ENCODE measurements at places on chromosomes 12 and 14. TPM values are rescaled to one million over a fixed set of nuclear protein-coding genes. Genes with fewer than 3 reads are reported as not detected.

BIN2 gene
- 1.3 TPM for total RNA-seq

- no peak for DNase-seq
Observed at GRCh38 chr12:67475725-67476124, 172.8 kb upstream of the DYRK2 start.

CISTR gene
- total RNA-seq = not detected

DNA sequence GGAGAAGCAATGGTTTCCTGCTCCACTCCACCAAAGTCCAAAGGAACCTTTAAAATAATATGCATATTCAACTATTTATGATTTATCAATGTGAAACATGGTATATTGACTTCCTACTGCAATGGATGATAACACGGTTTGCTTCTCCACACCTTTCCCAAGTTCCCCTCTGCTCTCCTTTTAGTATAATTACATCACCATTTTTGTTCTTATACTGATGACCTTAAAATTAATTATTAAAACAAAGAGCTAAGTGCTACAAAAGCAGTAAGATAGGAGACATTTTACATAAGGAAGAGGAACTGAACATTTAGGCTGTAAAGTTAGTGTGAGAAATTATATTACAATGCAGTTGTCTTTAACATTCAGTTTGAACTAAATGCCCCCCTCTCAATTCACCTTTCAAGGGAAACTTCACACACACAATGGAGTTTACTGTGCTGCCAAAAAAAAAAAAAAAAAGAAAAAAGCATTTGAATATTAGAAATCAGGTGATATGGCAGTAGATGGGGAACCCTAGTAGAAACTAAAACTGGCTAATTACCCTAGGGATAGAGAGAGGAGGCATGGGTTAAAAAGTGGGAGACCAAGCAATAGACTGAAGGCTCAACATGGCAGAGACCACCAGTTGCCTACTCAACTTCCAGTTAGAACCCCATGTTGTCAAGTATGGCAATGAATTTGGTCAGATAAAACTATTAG, 37.1 kb upstream of the STK38L start:
- no peak for DNase-seq

- no peak for DNase-seq
Observed at GRCh38 chr12:47102845-47103651, 23.3 kb upstream of the AMIGO2 start.

- no peak for DNase-seq
Observed at GRCh38 chr12:70367258-70368141, 1.4 kb downstream of the KCNMB4 start.

LYZ gene
- 13.5 TPM for total RNA-seq

DNA sequence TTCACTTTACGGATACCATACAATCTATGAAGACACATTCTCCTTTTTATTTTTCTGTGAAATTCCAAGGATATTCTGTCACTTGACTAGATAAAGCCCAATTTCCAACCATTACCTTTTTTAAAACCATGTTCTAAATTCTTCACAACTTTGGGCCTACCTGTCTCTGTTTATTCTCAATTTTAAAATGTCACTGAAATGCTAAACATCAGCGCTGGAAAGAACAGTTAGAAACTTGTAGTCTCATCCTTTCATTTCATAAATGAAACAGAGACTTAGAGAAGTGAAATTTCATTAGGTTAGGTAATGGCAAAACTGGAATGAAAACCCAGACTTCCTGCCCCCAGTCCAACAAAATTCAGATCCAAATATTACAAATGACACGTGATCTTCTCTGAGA, 396.2 kb downstream of the CCDC91 start:
- DNase-seq = no peak

- no peak for DNase-seq
Observed at GRCh38 chr14:91752961-91753360, 21.1 kb upstream of the CATSPERB start.

DNA sequence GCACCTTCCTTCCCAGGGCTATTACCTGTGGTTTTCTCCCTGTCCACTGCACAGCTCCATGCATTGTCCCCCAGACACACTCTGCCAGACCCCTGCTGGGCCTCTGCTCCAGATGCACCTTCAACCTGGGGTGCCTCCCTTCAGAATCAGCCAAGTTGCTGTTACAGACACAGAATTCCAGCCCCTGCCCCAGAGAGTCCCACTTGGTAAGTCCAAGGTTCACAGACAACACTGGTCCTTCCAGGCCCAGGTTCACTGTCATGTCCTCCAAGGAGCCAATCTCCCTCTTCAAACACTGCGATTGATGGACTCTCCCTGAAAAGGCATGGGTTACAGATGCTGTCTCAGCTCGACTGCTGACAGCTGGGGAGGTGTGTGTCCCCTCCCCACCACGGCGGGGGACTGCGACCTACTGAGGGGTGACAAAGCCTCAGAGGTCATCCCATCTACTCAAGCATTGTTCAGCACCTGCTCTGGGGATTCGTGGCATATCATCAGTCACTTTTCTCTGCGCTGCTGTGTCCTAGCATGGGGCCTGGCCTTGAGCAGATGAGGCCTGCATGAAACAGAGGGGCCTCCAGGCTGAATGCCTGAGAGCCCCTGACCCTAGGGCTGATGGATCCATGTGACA, 24.3 kb downstream of the CALM1 start:
- no peak for DNase-seq

DNA sequence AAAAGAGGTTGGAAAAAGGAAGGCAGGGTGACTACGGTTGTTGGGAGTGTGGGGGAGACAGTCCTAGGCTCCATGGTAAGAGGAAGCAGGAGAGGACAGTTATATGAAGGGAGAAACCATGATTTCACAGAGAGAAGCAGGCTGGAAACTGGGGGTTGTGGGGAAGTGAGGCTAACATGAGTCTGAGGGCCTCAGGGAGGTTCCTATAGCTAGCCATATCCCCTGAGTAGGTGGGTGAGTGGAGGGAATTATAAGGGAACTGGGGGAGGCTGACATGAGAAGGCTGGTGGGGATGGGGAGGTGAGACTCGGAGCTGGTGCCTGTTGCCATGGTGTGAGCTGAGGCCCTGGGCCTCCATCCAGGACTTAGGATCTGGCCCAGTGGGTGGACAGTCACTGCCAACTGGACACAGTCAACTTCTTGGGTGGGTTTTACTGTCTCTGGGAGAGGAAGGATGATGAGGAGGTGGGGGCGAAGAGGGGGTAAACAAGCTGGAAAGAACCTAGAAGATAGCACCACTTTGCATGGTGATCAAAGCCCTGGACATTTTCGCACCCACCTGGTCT, 1.4 kb downstream of the RNASE13 start:
- DNase-seq = no peak

GRCh38 chr14:100424504-100425428, 101.6 kb downstream of the SLC25A47 start:
- no peak for DNase-seq

- DNase-seq = no peak
Observed at GRCh38 chr12:108732489-108733229, 1.3 kb upstream of the CORO1C start.

GRCh38 chr14:34179727-34180126, 228.9 kb upstream of the EGLN3 start:
- DNase-seq = no peak

GRCh38 chr14:65098586-65098985, 3.7 kb downstream of the MAX start:
- DNase-seq = no peak

DNA sequence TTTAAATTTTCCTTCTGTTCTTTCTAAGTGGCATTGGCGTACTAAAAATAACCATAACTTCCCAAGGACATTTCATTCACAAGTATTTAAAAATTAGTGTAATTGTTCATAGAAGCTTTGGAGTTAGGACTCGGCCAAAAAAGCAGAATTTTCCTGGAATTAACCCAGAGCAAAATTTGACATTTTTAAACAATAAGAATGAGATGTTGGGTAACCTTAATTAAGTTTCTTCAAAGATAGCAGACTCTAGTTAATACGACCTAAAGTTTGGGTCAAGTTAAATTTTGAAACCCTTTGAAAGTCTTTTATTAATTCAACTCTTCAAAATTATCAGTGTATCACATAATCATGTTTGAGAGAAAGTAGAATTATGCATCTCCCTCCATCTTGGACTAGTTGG, 118.3 kb downstream of the AKAP6 start:
- no peak for DNase-seq

ERBB3 gene
- 0.15 TPM for total RNA-seq

GRCh38 chr14:54317391-54317790, 79.4 kb upstream of the CDKN3 start:
- DNase-seq = no peak

- no peak for DNase-seq
Observed at GRCh38 chr14:38129705-38130104, 78.0 kb upstream of the SSTR1 start.

PLBD1 gene
- 3.0 TPM for total RNA-seq

DNA sequence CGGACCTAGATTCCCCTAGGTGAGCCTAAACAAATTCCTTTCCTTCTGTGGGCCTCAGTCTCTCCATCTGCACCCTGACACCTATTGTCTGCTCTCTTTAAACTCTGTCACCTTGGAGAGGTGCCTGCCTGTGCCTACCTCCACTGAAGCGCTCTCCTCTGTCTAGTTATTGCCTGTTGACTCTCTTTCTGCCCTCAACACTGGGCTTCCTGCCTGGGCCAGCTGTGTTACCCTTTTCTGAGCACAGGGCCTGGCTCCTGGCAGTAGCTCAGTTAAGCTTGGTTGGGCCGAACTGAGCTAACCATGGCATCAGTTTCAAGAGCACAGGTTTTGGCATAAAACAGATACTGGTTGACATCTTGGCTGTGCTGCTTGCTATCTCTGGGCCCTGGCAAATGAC, 43.5 kb downstream of the PRMT8 start:
- DNase-seq = no peak

DNA sequence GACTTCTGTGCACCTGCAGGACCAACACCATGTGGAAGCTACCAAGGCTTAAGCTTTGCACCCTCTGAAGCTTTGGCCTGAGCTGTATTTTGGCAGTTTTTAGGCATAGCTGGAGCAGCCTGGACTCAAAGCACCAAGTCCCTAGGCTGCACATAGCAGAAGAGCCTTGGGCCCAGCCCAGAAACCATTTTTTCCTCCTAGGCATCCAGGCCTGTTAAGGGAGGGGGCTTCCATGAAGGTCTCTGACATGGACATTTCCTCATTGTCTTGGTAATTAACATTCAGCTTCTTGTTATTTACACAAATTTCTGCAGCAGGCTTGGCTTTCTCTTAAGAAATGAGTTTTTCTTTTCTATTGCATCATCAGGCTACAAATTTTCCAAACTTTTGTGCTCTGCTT, 475.8 kb upstream of the FLRT2 start:
- no peak for DNase-seq

- DNase-seq = no peak
Observed at GRCh38 chr14:55399852-55400251, 11.8 kb downstream of the ATG14 start.

NAA30 gene
- total RNA-seq = 44.4 TPM

TAS2R8 gene
- total RNA-seq = not detected

- DNase-seq = no peak
Observed at GRCh38 chr14:70731447-70732239, 77.7 kb downstream of the MAP3K9 start.

MAGOHB gene
- total RNA-seq = 5.0 TPM

- no peak for DNase-seq
Observed at GRCh38 chr12:16504200-16504599, 101.8 kb downstream of the LMO3 start.

GRCh38 chr12:96040305-96041133, 5.1 kb upstream of the LTA4H start:
- no peak for DNase-seq

- no peak for DNase-seq
Observed at GRCh38 chr12:57754411-57755193, at the start of gene MARCHF9. TSS of gene MARCHF9 (plus strand) at chr12:57755103. CDS start at chr12:57755529, 426 bp downstream.

DNA sequence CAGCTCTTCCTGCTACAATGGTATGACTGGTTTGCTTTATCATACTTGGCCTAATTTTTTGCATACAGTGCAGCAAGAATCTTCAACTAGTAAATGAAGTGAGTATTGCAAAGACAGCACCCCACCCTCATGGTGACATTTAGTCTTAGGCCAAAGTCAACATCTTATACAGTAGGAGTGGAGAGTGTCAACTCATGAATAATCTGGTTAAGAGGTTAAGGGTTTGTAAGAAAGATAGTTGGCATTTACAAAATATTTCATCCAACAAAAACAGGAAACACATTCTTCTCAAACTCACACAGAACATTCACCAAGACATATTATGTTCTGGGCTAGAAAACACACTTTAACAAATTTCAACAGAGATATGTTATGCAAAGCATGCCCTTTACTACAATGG, 2.2 kb upstream of the OAS1 start:
- DNase-seq = no peak

KLRD1 gene
- total RNA-seq = 0.19 TPM

DNA sequence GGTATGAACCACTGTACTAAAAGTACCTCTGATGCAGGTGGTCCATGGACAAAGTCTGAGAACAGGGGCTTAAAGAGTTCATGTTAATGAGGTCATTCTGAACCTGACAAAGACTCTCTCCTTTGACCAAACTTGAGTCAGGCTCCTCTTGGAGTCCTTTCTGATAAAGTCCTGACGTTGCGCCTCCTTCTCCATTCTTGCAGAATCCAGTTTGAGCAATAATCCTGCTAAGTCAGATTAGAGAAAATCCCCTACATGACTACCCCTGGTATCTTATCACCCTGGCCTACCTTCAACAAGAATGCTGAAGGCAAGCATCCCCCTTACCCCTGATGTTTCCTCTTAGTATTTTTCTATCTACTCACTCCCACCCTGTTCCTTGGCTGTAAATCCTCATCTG, 46.0 kb upstream of the ISM2 start:
- no peak for DNase-seq

LGMN gene
- total RNA-seq = 53.5 TPM

TCL1B gene
- total RNA-seq = not detected

DNA sequence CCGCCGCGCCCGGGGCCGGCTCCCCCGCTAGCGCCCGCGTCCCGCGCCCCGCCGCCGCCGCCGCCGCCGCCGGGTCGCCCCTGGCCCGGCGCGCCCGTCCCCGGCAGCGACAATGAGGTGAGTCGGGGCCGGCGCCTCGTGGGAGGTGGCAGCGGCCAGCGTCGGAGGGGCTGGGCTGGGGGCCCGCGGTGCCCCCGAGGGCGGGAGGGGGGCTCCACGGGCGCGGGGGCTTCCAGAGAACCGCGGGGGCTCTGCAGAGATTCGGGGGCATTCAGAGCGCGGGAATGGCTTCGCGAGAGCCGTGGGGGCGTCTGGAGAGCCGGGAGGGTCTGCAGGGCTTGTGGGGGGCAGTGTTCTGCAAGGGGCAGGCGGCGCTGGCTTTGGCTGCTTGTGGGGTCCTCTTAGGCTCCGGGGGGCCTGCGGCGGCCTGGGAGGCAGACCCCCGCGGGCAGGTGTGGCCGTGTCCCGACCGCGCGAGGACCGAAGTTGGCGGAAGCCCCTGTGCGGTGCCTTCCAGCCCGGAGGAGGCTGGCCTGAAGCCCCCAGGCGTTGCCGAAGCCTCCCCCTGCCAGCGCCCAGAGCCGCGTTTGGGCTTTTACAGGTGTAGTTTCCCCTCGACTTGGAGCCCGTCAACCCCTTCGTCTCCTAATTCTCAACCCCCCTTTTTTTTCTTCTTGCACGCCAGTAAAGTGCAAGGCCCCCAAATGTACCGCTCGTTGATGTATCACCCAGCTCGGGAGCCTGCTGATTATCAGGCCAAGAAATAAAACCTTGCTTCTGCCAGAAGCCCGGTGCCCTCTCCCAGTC, 93.1 kb upstream of the EVL start:
- no peak for DNase-seq

All from gastrocnemius medialis (tissue), 4 donors.